Stimulated activated CD4-positive, alpha-beta T cell treated with anti-CD3 and anti-CD28 coated beads, Interleukin-15, amount 100 ng/mL, for 1 hour (primary cell): ENCODE measurements at places on chromosomes 13 and 19.

DNA sequence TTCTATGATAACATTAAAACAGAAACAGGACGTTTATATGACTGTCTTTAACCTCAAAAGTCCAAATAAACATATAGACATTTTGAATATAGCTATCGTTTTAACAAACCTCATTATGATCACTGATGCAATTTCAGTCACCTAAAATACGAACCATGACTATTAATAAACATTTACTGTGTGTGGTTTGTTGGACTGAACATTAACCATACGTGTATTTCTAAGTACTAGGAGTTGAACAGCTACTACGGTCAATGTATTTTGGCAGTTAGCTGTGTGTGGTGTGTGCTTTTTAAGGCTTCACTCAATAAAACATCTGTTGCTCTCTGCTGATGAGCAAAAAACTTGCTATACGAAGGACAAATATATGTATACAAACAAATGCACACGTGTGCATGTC, 281.4 kb downstream of the ABCC4 start:
- DNase-seq: no peak

DNA sequence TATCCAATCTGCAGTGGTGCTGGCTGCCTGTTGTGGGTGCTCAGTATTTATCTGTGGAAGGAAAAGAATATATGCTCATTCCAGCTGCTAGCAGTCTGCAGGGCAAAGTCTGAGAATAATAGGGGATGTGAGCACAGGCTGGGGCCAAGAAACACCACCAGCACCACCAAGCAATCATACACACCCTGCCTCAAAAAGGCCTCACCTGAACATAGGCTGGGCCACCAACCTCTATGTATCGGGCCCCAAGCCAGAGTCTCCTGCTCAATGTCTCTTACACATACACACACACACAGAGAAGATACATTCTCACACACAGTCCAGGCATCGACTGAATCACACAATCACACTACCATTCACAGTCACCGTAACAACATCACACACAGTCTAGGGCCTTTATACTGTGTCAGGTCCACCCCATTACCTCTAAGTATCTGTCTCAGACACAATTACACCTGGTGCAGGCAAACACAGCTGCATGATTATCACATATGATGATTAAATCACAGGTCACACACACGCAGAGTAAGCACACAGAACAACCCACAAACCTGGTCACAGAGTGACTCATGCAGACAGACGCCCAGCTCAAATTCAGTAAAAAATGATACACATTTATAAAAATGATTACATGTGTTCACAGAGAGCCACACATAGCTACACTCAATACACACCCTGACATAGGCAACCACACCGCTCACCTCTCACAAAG, 1.3 kb upstream of the ZSCAN22 start:
- no peak for DNase-seq

GRCh38 chr19:31139871-31140505, 209.2 kb downstream of the TSHZ3 start:
- DNase-seq: no peak

- DNase-seq: no peak
Observed at GRCh38 chr19:40709817-40710216, 6.9 kb downstream of the COQ8B start.

DNA sequence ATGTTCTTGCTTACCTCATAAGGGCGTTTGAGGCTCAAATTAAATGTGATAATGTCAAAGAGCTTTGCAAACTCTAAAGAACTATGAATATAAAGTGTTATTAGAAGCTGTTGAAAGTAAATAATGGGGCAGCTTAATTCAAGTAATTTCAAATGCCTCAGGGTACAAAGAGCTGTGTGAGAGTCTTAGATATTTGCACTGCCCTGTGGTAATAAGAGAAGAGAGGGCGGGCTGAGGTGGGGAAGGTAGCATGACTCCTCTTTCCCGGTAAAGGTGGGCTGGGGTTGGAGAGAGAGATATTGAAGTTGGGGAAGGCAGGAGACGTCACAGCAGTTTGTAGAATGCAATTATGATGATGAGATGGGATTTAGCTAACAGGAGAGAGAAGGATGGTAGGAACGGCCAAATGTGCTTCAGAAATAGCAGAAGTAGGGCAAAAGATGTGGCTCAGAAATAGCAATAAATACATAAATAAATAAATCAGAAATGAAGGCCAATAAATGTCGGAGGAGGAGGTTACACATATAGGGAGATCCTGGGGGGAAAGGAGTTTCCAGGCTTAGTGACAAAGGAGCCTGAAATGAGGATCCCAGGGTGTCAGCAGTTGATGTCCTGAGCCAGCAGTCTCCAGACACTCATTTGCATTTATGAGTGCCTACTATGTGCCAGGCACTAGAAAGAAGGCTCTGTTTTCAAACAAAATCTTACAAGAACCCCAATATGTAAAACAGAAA, 35.7 kb upstream of the RCBTB2 start:
- no peak for DNase-seq
